ENCODE measurements at places on chromosomes 12 and 14.
A peak's percentile ranks its signal among the peaks of the same experiment; 100 is the strongest.

DNA sequence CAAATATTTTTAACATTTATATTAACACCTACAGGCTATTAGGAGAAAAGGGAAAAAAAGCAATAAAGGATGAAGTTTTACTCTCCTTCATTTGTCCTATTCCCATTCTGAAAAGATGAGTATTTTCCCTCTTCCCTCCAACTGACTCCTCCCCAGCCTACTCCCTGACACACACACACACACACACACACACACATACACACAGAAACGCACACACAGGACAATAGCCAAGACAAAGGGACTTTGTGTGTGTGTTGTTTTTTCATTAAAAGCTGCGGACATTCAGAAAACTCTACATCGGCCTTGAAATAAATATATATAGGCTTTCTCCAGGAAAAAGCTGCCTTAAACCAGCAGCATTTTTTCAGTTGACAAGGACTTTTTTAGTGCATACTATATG lies 74.8 kb downstream of the PRKAB1 start:
- H3K27ac ChIP-seq, result no peak overlapping the region
- H3K27me3 ChIP-seq, result no peaks in the 10 kb centered on the region
- H3K36me3 ChIP-seq, result peaks cover 5% of the 10 kb centered on the region

DNA sequence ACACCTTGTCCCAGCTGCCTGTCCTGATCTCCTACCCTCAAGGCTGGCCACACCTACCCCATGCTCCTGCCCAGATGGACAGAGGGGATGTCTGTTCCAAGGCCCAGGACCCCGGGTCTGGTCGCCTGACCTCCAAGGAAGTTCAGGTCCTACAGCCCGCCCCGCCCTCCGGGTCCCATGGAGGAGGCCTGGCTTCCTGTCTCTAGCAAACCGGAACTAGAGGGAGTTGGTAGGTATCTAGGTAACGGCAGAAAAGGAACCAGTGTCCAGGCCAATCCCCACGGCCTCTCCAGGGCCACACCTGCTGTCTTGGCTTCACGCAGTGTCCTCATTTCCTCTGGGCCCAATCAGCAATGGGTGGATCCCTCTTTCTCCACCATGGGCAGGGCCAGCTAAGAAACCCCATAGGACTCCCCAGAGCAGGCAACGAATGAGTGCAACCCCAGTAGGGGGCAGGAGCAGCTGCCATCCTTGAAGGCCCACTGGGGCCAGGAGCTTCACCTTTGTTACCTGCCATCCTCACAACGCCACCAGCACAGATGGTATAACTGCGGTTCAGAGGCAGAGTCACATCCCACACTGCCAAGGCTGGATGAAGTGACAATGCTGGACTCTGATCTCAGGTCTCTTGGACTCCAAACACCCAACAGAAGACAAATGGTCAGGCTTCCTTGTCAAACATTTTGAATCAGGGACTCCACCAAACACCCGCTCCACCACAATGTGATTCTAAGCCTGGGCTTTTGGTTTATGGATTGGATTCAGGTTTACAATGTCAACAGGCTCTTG lies 25.1 kb upstream of the RPLP0 start:
- H3K4me3 ChIP-seq, result no peak overlapping the region
- H3K4me1 ChIP-seq, result peaks cover 59% of the 10 kb centered on the region
- peaks cover 24% of the 10 kb centered on the region for H3K36me3 ChIP-seq
- no peak for DNase-seq

- peak; percentile 80 for DNase-seq
- H3K4me1 ChIP-seq, result peaks cover 39% of the 10 kb centered on the region
- no peak overlapping the region for H3K4me3 ChIP-seq
- peak overlapping the region; percentile 47 for H3K27ac ChIP-seq
Measured at GRCh38 chr14:70887207-70887681, 20.0 kb upstream of the PCNX1 start.

GRCh38 chr12:105469701-105470100 lies 139.2 kb downstream of the C12orf75 start:
- H3K27me3 ChIP-seq, result no peaks in the 10 kb centered on the region
- no peak for DNase-seq
- no peaks in the 10 kb centered on the region for H3K36me3 ChIP-seq
- no peak overlapping the region for H3K4me3 ChIP-seq

DNA sequence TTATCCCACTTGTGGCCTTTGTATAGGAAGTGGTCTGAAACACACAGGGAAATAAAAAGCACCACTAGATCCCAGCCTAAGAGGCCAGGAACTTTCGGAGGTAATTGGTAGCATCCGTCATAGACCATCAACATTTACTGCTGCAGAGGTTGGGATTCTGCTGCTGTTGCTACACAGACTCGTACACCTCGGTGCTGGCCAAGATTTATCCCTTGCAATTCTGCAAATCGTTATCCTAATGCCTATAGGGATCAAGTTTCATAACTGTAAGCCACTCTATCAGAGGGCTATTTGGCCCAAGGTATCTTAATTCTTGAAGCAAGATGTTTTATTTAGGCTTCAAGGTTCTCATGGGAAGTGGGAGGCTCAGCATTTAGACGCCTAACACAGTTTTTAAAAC lies 913.6 kb downstream of the GALC start:
- no peaks in the 10 kb centered on the region for H3K36me3 ChIP-seq
- no peaks in the 10 kb centered on the region for H3K4me1 ChIP-seq
- DNase-seq, result no peak

- DNase-seq, result no peak
- no peak overlapping the region for H3K27ac ChIP-seq
- H3K27me3 ChIP-seq, result peaks cover 21% of the 10 kb centered on the region
- no peaks in the 10 kb centered on the region for H3K36me3 ChIP-seq
- no peak overlapping the region for H3K4me3 ChIP-seq
Measured at GRCh38 chr12:1878214-1878613, 40.2 kb downstream of the CACNA2D4 start.

DNA sequence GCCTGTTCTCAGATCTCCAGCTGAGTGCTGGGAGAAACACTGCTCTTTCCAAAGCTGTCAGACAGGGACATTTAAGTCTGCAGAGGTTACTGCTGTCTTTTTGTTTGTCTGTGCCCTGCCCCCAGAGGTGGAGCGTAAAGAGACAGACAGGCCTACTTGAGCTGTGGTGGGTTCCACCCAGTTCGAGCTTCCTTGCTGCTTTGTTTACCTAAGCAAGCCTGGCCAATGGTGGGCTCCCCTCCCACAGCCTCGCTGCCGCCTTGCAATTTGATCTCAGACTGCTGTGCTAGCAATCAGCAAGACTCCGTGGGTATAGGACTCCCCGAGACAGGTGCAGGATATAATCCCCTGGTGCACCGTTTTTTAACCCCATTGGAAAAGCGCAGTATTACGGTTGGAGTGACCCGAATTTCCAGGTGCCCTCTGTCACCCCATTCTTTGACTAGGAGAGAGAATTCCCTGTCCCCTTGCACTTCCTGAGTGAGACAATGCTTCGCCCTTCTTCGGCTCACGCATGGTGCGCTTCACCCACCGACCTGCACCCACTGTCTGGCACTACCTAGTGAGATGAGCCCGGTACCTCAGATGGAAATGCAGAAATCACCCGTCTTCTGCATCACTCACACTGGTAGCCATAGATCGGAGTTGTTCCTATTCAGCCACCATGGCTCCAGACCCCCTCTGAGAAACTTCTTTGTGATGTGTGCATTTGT lies 650.3 kb upstream of the ALG10B start:
- no peak for DNase-seq
- H3K27ac ChIP-seq, result no peak overlapping the region
- H3K36me3 ChIP-seq, result no peaks in the 10 kb centered on the region
- no peaks in the 10 kb centered on the region for H3K4me1 ChIP-seq
- H3K27me3 ChIP-seq, result no peaks in the 10 kb centered on the region

GRCh38 chr12:61043838-61044237 lies 1216.4 kb upstream of the USP15 start:
- no peaks in the 10 kb centered on the region for H3K27me3 ChIP-seq
- no peaks in the 10 kb centered on the region for H3K36me3 ChIP-seq
- H3K27ac ChIP-seq, result no peak overlapping the region
- no peak overlapping the region for H3K4me3 ChIP-seq
- no peak for DNase-seq

- no peaks in the 10 kb centered on the region for H3K4me1 ChIP-seq
- no peak overlapping the region for H3K27ac ChIP-seq
- no peak for DNase-seq
- H3K36me3 ChIP-seq, result no peaks in the 10 kb centered on the region
- no peak overlapping the region for H3K4me3 ChIP-seq
Measured at GRCh38 chr12:105696-106095, 39.1 kb downstream of the IQSEC3 start.

GRCh38 chr12:104508752-104509446 lies 52.2 kb downstream of the CHST11 start:
- no peak for DNase-seq
- no peak overlapping the region for H3K4me3 ChIP-seq
- H3K4me1 ChIP-seq, result peaks cover 12% of the 10 kb centered on the region
- H3K36me3 ChIP-seq, result no peaks in the 10 kb centered on the region

GRCh38 chr12:50514526-50515276 lies 9.9 kb downstream of the DIP2B start:
- peaks cover 11% of the 10 kb centered on the region for H3K4me1 ChIP-seq
- H3K4me3 ChIP-seq, result no peak overlapping the region
- H3K36me3 ChIP-seq, result no peaks in the 10 kb centered on the region
- H3K27me3 ChIP-seq, result no peaks in the 10 kb centered on the region
- H3K27ac ChIP-seq, result no peak overlapping the region

DNA sequence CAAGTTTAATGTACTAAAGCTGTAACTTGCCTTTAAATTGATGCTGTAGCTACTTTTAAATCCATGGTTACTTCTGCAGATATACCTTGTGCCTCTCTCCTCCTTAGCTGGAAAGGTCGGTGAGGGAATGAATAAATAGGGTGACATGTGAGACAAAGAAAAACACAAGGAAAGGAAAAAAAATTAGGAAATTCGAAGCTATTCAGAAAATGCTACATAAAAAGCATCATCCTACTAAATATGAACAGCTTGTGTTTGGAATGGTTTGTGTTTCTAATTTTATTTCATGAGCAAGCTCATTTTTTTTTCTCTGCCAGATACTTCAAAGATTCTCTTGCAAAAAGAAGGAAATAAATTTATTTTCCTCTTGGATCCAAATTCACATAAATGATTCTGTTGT lies 186.3 kb upstream of the NUDT4 start:
- H3K4me1 ChIP-seq, result peaks cover 7% of the 10 kb centered on the region
- H3K36me3 ChIP-seq, result no peaks in the 10 kb centered on the region
- no peaks in the 10 kb centered on the region for H3K27me3 ChIP-seq
- no peak overlapping the region for H3K27ac ChIP-seq
- no peak overlapping the region for H3K4me3 ChIP-seq
